ENCODE measurements at places on chromosomes 13 and 19. TPM values are rescaled to one million over a fixed set of nuclear protein-coding genes. Genes with fewer than 3 reads are reported as not detected.
A peak's percentile ranks its signal among the peaks of the same experiment; 100 is the strongest.

DNA sequence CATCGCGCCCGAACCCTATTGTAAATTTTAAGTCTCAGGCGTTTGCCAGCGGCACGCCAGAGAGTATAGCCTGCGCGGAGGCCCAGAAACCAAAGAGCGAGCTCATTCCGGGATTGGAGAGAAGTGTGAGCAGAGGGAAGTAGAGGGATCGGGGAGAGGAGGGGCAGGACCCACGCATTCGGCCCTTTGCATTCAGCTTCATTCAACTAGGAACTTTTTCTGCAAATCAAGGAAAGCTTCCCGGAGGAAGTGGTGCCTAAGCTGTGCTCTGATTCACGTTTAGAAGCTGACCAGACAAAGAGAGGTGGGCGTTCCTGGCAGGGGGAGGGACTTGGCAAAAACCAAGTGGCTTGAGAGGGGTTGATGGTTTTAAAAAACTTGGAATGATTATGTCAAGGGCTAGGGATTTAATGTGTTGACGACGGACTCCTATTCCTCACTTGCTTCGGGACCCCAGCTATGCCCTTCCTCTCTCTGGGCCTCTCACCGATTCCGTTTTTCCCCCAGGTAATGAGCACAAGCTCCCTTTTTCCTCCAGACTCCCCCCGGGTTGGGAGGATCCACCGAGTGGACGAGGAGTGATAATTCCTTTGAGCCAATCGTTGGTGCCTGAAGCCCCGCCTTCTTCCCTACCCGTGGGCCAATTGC is 811 bp upstream of the PRMT1 start:
- peak; percentile 24 for ATAC-seq

The SIGLEC12 gene
- not detected for total RNA-seq

DNA sequence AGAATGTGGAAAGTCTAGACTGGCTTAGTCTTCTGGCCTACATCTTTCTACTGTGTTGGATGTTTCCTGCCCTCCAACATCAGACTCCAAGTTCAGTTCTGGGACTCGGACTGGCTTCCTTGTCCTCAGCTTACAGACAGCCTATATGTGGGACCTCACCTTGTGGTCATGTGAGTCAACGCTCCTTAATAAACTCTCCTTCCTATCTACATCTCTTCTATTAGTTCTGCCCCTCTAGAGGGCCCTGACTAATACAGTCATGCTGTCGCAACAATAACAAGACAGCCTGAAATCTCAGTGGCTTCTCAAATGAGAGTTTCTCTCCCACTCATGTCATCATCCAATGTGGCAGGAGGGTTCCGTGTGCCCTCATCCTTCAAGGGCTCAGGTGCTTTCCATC is 347.8 kb downstream of the MZT1 start:
- ATAC-seq: no peak

GRCh38 chr19:43814663-43815352 is 12.3 kb upstream of the ZNF283 start:
- no peak for ATAC-seq

DNA sequence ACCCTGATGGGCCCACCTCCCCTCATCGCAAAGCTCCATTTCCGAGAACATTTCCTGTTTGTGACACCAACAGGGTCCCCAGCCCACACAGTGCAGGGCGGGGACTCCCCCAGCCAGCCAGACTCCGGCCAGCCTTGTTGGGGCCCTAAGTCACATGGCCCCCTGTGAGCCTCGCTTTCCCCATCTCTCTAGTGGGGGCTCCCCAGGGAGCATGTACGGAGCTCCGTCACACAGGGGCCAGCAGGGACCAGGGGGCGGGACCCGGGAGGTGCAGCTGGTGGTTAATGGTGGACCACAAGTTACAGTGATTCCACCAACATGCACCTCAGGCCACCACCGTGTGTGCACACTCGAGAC is 1.7 kb downstream of the TBXA2R start:
- no peak for ATAC-seq

GRCh38 chr19:46254776-46255175 is 25.2 kb downstream of the IGFL1 start:
- no peak for ATAC-seq

GRCh38 chr19:8700956-8701355 is 2.4 kb upstream of the ACTL9 start:
- no peak for ATAC-seq

All from motor neuron (in vitro differentiated cells).